Stimulated activated CD8-positive, alpha-beta memory T cell treated with anti-CD3 and anti-CD28 coated beads, Interleukin-15, amount 100 ng/mL, for 4 hours (primary cell): ENCODE measurements at places on chromosomes 2 and 18.

- no peak for DNase-seq
Observed at GRCh38 chr2:133674433-133675331, 106.4 kb upstream of the NCKAP5 start.

- no peak for DNase-seq
Observed at GRCh38 chr2:19312949-19313348, 45.5 kb downstream of the OSR1 start.

GRCh38 chr2:100744589-100744988, 75.3 kb upstream of the NPAS2 start:
- DNase-seq: no peak

DNA sequence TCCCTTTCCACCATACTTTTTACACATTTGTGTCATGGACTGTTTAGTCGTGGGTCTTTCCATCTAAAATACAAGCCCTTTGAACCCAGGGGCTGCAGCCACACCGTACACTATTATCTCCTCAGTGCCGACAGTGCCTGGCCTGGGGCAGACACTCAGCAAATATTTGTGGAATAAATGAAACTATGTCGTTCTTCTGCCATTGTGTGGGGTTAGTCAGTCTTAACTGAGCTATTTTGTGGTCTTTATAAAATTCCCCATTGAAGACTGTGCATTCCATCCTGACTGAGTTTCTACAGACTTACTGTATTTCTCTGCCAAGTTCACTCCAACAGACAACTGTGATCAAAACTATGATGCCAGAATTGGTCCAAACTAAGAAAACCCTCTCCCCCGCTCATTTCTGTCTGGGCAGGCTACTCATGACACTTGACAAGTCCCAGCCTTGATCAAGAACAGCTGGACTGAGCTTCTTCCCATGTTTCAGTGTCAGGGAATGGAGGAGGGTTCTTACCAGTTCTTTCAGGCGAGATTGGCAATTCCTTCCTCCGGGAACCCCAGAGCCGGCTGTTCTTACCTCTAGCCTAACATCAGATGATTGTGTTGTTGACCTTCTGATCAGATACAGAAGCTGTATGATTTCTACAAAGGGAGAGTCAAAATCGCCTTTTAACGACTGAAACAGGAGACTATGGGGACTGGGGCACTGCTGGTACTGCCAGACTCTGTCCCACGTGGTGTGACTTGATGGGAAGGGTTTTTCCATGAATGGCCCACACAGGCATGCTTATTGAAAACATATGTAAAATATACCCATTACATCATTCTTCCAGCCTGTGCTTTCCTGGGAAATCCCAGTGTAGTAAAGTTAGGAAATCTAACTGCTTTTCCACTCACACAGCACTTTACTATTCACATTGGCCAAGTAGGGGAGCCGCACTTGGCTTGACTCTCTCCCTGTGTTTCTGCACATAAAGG, 77.4 kb upstream of the NPAS2 start:
- DNase-seq: no peak

DNA sequence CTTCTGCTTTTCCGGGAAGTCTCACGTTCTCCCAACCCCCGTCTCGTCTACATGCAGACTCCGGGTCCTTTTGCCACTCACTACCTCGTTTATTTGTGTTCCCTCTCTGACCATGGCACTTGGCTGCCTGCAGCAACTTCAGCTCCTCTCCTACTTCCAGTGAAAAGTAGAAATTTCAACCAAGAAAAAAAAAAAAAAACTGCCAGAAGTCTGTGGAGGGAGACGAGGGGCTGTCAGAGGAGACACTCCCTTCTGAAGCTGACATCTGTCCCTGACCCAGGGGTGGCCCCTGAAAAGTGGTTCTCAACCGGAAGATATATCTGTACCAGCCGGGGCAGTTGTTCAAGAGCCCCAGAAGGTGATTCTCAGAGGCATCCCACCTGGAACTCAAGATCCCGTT, 742 bp upstream of the MYO5B start:
- DNase-seq: no peak

DNA sequence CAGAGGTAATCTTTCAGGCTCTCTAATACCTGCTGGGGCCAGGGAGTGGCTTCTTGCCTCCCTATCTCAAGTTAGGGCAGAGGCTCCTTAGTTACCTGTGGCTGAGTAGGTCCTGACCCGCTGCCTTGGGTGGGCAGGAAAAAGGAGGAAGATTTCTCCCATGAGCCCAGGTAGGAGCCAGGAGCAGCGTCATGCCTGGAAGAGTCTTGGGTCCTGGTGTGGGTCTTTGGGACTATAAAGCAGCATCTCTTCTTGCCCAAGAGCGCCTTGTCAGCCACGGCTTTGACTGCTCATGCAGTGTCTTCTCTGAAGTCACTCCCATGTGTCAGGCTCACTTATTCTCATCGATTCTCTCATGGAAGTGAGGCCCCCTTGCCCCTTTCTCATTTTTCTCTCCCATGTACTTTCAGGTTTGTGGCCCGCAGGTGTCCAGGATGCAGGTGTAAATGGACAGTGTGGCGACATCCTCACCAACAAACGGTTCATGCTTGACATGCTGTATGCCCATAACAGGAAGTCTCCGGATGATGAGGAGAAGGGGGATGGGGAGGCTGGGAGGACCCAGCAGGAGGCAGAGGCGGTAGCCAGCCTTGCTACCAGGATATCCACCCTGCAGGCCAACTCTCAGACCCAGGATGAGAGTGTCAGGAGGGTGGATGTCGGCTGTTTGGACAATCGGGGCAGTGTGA, 111.2 kb downstream of the TPGS2 start:
- no peak for DNase-seq

DNA sequence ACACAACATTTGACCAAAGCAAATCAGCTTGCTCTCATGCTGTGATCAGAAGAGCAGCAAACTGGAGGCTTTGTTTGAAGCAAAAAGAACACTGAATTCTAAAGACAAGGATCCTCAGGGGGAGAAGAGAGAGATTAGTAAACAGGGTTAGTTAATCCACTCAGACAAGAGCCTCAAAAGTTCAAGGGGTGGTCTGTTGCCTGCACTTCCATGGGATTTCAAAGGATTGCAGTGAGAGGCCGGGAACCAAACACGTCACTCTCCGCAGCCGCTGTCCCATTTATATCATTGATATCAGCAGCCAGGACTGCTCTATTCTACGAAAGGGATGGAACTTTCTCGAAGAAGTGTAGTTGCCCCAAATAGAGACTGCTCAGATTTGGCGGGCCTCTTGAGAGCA, 97.8 kb upstream of the SP3 start:
- no peak for DNase-seq

DNA sequence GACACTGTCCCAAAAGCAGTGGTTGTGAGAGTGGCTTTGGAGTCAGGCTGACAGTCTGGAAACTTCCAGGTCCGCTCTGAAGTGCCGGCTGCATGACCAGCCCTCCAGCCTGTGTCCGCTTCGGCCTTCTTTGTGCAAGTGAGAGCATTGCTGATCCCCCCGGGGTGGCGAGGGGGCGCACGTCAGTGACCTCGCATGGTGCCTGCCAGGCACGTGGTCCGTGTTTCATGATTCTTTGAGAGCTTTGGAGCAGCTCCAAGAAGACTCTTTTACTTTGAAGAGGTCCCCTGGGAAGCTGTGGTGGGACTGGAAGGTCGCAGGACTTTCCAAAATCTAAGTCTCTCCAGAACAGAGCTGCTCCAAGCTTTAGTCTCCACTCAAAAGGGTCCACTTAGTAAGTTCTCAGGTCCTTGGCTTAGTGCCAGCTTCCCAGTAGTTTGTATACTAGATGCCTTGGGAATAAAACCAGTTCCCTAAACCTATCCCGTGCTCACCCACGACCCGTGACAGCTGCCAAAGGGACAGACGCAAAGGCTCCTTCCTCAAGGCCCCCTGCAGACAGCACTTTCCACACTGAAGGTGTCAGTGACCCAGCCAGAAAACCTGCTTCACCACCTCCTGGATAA, 68.8 kb downstream of the ADI1 start:
- no peak for DNase-seq

DNA sequence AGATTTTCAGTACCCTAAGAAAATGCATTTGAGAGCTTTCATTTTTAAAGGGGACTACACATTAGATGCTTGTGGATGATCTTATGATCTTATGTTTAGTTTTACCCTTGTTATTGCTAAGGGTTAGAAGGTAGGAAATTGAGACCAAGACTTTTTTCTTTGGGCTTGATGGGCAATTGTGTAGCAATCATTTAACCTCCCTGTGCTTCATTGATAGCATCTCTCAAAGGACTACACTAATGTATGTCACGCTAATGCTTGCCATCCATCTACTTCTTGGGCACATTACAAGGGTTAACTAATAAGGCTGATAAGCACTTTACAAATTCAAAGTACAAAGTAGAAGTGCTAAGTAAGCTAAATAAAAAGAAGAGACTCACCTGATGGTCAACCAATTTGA, 189.3 kb upstream of the LRP1B start:
- no peak for DNase-seq

DNA sequence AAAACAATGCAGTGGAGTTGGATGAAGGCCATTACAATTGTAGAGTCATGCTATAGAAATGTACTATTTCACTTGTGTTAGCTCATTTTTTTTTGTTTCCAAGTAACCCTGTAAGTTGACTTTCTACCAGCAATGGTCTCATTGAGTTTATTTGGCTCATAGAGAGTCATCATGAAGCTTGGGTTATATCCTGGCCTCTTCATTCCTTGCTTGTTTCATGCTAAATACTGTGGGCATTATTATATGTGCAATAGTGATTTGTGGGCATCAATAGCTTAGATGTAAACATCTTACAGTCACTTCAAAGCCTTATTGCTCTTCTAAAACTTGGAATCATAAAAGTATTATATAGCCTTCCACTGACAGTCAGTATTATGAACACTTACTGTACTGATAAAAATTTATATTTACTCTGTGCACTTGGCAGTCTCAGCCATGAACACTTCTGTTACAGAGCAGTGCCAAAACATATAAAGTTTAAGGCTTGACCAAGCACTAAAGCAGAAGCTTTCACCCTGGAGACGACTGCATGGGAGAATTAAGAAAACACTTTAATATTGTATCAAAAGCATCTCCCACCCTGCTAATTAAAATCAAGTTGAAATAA, 751.2 kb downstream of the SATB2 start:
- DNase-seq: no peak

GRCh38 chr2:88824951-88825350, 133.5 kb downstream of the RPIA start:
- DNase-seq: no peak

DNA sequence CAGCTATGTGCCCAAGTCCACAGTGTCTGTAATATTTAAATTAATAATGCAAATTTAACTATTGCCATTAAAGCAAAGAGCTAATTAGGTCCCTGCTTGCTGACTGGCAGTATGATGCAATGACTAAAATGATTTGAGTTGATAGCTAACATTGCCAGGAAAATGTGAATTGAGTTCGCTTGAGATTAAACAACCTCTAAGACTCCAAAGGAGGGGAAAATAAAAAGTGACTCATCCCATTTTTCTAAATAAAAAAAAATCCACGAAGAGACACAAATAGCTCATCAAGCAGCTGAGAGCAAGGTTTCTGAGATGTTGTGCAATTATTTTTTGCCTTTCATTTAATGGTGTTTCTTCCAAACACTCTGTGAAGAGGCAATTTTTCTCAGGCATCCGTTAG, 413.0 kb downstream of the MTX2 start:
- DNase-seq: no peak

- DNase-seq: no peak
Observed at GRCh38 chr2:429575-430254, 141.8 kb upstream of the ALKAL2 start.

- no peak for DNase-seq
Observed at GRCh38 chr2:42010743-42011298, 37.0 kb upstream of the PKDCC start.

- no peak for DNase-seq
Observed at GRCh38 chr2:28631514-28632206, 120.0 kb upstream of the PPP1CB start.

- DNase-seq: no peak
Observed at GRCh38 chr2:176027806-176028205, 25.7 kb upstream of the LNPK start.

GRCh38 chr2:71831193-71831577, 316.5 kb downstream of the CYP26B1 start:
- no peak for DNase-seq

- DNase-seq: no peak
Observed at GRCh38 chr2:24432735-24433134, 58.3 kb upstream of the NCOA1 start.

GRCh38 chr2:98654699-98655495, 46.5 kb downstream of the UNC50 start:
- no peak for DNase-seq
